Stimulated activated CD4-positive, alpha-beta T cell treated with anti-CD3 and anti-CD28 coated beads, Interleukin-2, amount 100 ng/mL, for 24 hours (primary cell): ENCODE measurements at places on chromosomes 6 and 20.

DNA sequence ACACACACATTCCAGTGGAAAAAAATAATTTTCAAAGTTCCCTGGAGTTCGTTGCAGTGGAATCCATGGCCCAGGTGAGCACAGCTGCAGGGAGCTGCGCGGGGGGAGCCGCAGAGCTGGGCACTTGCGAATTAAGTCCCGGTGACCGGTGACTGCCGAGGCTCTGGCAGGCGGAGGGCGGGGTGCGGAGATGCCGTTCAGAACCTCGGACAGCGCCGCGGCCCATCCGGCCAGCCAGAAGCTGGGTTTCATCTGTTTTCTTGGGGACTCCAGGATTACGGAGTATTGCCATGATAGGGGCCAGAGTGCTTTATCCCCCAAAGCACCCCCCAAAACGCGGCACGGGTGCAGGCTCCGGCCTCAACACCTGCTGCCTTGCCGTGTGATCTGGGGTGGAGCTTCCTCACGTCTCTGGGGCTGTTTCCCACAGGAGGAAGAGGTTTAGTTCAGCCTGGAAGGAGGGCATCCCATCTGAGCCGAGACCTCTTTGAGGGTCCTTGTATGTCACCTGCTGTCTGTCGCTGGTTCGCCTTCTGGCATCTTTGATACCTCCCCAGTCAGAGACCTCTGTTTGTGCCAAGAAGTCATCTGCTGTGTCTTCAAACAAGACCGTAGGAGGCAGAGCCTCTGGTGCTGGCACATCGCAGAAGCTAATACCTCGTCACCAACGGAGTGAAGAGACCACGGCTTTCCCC is 99.4 kb downstream of the YTHDF1 start:
- DNase-seq, result no peak

- DNase-seq, result peak; percentile 28
Measured at GRCh38 chr6:80133020-80133419, 26.5 kb downstream of the BCKDHB start.

DNA sequence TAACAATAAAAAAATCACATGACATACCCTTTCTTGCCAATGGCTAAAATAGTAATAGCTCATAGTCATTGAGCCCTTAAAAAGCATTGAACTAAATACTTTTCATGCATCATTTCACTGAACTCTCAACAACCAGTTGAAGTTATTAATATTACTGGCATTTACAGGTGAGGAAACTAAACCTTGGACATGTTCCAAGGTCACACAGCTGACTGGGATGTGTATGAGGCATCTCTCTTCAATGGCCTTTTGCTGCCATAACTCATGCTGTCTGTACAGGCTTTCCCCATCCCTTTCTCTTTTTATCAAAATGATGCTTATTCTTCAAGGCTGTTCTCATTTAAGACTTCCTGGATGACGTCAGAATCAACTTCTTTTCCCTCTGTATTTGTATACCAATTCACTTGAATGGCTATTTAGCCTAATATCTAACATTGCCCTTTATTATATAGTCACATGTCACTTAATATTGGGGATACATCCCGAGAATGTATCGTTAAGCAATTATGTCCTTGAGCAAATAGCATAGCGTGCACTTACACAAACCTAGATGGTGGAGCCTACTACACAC is 476.4 kb downstream of the KIF16B start:
- DNase-seq, result no peak

DNA sequence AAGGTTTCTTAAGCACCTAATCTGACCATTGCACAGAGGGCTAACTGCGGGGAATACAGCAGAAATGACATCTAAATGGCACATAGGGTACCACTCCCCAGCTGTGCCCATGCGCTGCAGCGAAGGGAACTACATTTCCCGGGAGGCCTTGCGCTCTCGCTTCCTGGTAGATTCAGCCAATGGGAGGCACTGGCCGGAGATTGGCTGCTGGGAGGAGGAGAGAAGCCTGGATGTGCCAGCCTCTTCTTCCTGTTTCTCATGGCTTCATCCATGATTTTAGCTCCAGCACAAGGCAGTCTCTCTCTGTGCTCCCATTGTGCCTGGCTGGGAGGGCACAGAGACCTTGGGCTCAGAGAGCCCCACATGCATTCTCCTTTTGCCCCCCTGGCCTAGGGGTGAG is 101.7 kb upstream of the FOXA2 start:
- no peak for DNase-seq

DNA sequence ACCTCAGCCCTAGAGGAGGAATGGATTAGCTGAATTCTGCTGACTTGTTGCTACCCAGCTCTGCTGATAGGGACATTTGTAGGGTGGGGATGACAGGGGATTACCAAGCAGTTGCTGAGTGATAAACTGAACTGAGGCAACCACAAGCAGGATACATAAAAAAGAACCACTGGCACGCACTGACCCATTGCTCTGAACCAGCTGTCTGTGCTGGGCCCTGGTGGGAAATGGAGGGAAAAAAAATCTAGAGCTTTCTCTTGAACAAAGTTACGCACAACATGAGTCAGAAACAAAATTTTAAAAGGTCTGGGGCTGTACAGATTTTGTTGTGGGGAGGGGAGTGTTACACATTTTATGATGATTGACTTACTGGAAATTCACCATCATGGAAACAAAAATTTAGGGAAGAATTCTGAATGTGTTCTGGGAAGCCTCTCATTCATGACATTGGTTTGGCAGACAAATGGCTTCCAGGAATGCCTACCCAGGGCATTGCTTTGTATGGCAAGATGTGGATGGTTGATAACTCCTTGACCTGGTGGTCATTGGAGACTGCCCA is 37.7 kb downstream of the FOXO3 start:
- no peak for DNase-seq

DNA sequence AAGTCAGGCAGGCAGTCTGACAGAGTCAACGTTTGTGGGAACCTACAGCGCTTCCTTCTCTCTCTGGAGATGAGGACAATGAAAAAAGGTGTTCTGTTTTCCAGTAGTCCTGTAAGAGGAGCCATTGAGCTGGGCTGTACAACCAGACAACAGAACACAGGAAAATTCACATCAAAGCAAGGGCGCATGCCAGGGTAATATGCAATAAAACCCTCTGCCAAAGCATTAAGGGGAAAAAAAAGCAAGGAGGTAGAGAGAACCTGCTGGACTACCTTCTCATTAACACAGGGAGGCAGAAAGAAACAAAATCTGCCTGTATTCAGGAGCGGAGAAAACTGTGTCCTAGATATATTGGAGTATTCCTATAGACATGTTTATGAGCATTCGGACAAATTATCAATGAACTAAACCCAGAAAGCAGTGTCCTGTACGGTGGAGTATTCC is 1.3 kb downstream of the RNF24 start:
- peak; percentile 24 for DNase-seq
